ENCODE measurements at places on chromosomes 5 and 9. TPM values are rescaled to one million over a fixed set of nuclear protein-coding genes. Genes with fewer than 3 reads are reported as not detected.

Gene TMEM252
- total RNA-seq: not detected

Gene RNF20
- 43.8 TPM for total RNA-seq

Gene SETD9
- 15.9 TPM for total RNA-seq

Gene ITGA1
- 1.6 TPM for total RNA-seq

Gene FAM53C
- 27.1 TPM for total RNA-seq

Gene SLC4A9
- total RNA-seq: not detected

Gene IFNK
- total RNA-seq: not detected

Gene QRFP
- not detected for total RNA-seq

Gene SKP1
- 266 TPM for total RNA-seq

Gene RABGAP1
- 23.9 TPM for total RNA-seq

Gene NUP214
- 79.2 TPM for total RNA-seq

Gene PCDHGA3
- 0.19 TPM for total RNA-seq

DNA sequence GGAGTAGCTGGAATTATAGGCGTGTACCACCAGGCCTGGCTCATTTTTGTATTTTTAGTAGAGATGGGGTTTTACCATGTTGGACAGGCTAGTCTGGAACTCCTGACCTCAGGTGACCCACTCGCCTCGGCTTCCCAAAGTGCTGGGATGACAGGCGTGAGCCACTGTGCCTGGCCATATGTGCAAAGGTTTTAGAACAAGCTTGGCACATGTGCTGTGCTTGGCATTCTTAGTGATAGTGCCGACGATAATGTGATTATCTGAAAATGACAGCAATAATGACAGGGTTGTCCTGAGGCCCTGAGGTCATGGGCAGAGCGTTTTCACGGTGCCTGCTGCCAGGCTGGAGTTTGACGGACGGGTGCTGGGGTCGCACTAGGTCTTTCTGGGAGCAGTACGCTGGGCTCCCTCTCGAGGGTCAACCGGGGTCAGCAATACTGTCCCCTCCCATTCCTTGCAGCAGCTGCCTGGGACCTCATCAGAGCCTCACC is 42.6 kb downstream of the HMCN2 start:
- DNase-seq: no peak

DNA sequence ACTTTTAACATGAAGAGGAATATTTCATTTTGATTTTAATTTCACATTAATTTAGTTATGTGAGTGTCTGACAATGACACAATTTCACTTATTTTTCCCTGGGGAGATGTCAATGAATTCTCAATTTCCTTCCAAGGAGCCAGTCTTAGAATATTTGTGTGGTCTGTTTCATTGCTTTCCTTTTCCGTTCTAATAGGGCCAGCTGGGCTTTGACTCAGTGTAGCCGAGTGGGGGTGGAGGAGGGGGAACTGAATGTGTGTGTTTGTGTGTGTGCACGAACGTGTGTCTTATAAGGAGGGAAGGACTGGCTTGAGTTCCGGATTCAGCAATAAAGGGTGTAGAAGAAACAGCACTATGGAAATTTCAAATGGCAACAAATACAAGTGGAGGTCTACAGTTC is 100.0 kb downstream of the BASP1 start:
- no peak for DNase-seq

- DNase-seq: no peak
Measured at GRCh38 chr9:125293134-125293533, 31.5 kb downstream of the GAPVD1 start.

DNA sequence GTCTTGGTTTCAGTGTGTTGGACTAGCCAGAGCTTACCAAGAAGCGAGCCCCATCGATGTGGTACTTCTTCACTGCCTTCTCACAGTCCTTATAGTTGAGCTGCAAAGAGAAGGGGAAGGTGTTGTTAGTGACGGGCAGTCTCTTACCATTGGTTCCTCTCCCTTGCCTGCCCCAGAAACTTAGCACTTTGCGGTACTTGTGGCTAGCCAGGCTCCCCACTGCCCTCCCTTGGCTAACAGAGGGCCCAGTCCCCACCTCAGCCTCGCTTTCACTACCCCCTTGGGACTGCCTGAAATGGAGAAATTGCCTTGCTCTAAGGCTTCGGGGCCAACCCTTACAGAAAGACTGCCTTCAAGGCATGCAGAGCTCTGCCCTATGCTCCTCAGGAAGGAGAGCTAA is 4.3 kb downstream of the LCP2 start:
- DNase-seq: peak; percentile 86

DNA sequence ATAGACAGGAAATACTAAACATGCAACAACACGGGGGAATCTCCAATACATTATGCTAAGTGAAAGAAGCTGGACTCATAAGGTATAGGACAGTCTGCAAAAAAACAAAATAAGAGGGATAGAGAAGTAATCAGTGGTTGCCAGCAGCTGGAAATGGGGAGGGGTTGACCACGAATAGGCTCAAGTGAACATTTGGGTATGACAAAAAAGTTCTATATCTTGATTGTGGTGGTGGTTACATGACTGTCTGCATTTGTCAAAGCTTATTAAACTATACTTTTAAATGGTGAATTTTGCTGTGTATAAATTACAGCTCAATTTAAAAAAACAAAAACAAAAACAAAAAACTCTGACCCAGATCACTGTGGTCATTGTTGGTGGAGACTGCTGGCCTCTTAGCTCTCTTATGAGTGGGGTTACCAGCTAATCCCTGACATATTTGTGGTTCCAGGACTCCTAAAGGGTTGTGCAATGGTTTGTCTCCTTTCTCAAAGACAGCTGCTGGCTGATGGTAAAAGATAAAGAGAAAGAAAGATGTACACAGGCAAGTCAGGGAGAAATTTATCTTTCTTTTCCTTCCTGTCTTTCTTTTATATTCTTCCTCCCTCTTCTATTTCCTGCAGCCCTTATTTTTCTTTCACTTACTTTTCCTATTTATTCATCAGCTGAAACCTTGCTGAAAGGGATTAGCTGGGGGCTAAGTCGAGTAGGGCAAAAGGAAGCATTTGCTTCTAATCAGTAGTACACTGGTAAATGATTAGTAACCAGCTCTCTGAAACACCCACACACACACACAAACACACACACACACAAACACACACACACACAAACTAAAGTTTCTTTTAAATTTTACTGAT is 42.6 kb upstream of the APC start:
- no peak for DNase-seq

- DNase-seq: no peak
Measured at GRCh38 chr5:35046774-35047173, 975 bp downstream of the AGXT2 start.

GRCh38 chr5:146427619-146427997 is 19.5 kb upstream of the TCERG1 start:
- DNase-seq: no peak

GRCh38 chr5:100424017-100424416 is 111.2 kb upstream of the FAM174A start:
- DNase-seq: no peak

DNA sequence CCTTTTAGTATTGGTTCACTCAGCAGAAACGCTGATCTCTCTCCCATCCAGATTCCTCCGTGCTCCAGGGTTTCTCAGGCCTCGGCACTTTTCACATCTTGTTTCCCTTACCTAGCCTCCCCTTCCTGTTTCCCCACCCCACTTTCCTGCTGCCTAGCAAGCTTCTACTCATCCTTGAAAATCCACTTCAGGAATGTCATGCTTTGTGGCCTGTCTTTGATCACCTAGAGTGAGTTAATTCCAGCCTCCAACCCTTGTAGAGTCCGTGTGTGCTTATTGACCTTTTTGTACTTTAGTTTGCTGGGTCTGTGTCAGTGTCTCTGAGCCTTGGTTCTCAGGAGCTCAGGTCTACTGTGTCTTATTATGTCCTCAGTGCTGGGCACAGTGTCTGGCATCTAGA is 116.6 kb downstream of the AOPEP start:
- DNase-seq: no peak

DNA sequence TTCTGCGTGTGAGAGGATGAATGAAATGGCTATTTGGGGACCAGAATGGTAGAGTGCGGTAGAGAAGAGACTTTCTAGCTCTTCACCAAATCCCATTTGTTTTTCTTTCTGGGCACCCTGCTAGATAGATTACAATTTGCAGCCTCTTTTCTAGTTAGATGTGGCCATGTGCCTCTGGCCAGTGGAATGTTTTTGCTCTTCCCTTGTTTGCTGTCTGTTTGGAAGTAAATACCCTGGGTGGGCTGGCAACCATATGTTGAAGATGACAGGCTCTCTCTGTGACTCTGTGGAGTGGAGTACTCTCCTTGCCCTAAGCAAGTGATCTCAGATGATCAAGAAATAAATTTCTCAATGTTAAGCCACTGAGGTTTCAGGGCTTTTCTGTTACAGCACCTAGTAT is 12.9 kb downstream of the GNG10 start:
- no peak for DNase-seq

DNA sequence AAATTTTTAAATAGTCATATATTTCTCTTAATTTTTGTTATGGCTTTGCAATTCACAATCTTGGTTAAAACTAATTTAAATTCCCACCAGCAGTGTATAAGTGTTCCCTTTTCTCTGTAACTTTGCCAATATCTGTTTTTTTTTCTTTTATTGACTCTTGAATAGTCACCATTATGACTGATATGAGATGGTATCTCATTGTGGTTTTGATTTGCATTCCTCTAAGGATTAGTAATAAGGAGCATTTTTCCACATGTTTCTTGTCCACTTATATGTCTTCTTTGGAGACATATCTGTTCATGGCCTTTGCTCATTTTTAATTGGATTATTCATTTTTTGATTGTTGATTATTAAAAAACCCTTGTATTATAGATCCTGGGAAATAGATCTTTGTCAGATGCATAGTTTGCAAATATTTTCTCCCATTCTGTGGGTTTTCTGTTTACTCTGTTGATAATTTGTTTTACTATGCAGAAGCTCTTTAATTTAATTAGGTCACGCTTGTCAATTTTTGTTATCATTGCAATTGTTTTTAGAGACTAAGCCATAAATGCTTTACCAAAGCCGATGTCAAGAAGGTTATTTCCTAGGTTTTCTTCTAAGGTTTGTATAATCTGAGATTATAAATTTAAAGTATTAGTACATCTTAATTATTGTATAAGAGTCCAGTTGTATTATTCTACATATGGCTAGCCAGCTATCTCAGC is 610.9 kb downstream of the CHSY3 start:
- no peak for DNase-seq

DNA sequence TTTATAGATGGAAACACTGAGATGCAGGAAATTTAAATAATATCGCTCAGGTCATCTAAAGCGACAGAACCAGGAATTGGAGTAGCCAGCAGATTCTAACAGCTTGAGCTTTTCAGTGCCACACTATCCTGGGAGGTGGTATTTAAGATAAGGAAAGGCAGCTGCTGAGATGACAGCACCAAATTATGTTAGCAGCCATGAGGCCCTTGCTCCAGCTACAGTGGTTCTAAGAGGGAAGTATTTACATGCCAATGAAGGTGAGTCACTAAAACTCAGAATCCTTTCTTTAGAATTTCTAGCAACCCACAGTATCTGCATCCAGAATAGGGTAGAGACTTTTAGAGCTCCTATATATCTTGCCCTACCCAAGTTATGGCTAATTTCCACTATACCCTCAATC is 127.0 kb upstream of the VLDLR start:
- DNase-seq: no peak

GRCh38 chr9:117073539-117074341 is 341.1 kb downstream of the ASTN2 start:
- DNase-seq: no peak

GRCh38 chr9:2729003-2729402 is 11.7 kb downstream of the KCNV2 start:
- DNase-seq: no peak

- DNase-seq: no peak
Measured at GRCh38 chr5:142634216-142635011, 51.5 kb downstream of the FGF1 start.

DNA sequence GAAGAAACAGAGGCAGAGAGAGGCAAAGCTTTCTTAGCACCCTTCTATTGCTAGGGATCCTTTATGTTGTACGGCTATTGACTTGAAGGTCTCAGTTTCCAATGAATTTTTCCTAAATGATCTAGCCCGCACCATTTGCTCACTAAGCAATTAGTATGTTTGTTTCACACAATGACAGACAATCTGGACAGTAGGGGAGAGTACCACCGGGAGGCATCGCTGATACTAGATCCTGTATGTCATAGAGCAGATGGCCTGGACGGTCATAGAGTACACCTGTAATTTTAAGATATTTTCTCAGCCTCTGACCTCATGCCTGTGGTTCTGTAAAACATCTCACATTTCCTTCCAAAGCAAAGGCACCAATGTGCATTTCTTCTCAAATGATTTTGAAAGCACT is 194.3 kb downstream of the TLE4 start:
- no peak for DNase-seq

DNA sequence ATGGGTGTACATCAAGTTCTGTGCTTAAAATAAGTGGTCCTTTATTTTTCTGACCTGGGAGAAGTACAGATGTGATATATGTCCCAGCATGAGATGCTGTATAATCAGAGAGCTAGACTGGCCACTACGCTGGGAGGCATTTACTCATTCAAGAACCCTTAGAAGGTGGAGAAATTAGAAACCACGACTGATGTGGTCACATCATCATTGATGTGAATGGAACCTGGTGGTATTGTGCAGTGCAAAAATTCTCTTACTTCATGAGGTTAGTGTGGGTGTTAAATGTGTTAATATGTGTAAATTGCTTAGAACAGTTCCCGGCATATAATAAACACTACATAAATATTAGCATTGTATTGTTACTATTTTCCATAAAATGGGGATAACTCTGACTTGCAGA is 69.5 kb upstream of the CKMT2 start:
- DNase-seq: no peak

DNA sequence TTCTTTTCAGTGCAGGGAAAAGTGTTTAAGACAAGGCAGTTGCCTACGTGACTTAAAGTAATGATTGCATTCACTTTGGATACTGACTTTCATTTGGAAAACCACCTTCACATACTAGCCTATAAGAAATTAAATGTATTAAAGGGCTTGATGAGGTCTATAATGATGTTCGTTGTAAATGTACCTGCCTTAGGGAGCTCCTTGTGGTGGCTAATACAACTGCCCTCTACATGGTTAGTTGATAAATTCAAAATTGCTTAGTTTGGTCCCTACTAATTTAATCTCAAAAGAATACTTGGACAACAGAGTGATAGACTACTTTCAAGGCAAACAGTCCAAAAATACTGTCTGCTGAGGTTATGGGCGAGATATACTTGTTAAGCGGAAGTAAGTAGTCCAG is 3.8 kb downstream of the VLDLR start:
- no peak for DNase-seq

DNA sequence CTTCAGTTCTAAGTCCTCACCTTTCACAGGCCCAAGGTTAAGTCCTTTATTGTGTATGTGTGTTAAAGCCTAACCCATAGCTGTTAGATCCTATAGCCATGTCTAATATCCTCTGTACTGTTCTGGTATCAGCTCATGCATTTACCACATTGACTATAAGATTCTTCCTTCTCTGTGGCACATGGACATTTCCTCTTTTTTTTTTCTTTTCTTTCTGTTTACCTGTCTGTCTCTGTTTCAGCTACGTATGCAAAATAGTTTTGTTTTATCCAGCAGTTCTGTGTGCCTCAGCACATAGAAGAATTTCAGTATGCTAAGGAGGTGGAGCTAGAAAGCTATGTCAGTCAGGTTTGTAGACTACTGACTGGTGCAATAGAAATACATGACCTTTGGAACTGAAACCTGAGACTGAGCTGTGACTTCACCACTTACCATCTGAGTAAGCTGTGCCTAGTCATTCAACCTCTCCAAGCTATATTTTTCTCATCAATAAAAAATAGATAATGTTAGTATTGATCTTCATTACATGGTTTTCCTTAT is 155.6 kb upstream of the VLDLR start:
- no peak for DNase-seq

GRCh38 chr5:134099288-134099872 is 15.1 kb upstream of the TCF7 start:
- no peak for DNase-seq
